Spleen (tissue), 13 donors: ENCODE measurements at places on chromosomes 3 and 15.

DNA sequence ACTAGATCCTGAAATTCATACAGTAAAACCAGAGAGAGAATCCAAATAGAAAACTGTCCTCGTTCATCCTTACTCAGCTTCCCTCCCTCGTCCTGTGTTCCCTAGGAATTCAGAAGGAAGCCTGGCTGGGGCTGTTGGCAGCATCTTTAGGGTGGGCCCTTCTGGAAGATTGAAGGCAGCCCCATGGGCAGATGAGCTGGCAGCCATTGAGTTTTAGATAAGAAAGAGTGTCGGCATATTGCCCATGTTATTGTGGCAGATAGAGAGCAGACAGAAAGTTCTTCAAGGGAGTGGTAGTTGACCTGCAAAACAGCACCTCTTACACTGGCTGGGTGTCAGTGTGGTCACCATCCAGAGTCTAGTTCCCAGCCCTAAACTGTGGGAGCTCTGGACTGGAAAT lies 23.5 kb downstream of the TMOD2 start:
- DNase-seq: no peak

DNA sequence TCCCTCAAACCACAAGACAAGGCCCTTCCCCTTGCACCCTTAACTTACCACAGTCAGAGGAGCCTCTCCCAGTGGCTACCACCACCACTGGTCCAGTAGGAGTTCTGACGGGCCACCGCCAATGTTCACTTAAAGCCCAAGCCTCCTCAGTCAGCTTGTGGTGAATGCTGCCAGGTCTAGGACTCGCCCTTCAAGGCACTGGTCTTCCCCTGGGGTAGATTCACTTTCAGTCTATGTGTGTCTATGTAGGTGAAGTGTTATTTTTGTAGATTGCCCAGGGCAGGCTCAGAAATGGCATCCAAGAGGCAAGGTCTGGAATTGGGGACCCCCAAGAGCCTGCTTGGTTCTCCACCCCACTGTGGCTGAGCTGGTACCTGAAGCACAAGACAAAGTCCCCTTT lies 15.4 kb upstream of the CASR start:
- no peak for DNase-seq

- peak; percentile 69 for DNase-seq
Measured at GRCh38 chr3:51937611-51938450, 3.9 kb downstream of the RRP9 start.

GRCh38 chr3:150410311-150411105 lies 2.4 kb downstream of the TSC22D2 start:
- DNase-seq: peak; percentile 91

DNA sequence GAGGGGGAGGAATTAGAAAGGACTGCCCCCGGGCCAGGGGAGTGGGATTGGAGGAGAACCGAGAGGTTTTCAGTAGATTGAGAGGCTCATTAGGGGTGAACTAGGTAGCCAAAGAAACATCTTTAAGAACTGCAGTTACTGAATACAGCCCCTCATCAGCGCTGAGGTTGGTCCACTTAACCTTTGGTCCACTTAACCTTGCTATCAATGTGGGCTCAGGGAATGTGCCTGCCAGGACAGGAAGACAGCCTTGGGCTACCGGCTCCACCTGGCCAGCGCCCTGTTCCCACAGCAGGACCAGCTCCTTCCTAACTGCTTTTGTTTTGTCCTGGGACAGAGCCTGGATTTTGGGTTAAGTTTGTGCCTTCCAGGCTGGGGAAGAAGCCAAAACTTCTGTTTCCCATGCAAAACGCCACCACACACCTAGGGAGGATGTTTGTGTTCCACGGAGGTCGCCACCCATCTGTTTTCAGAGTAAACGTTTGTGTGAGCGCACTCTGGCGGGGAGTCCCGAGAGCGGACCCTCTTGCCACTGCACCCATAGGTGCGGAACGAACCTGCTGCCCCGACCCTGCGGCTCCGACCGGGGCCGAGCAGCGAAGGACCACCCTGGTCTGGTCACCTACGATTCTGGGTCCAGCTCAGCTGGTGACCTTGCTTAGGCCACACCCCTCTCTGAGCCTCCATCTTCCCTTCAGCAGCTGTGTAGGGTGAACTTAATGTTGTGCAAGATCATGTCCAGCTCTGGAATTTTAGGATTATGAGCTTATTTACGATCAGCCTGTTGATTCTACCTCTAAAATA lies 107.4 kb downstream of the VGLL4 start:
- no peak for DNase-seq

DNA sequence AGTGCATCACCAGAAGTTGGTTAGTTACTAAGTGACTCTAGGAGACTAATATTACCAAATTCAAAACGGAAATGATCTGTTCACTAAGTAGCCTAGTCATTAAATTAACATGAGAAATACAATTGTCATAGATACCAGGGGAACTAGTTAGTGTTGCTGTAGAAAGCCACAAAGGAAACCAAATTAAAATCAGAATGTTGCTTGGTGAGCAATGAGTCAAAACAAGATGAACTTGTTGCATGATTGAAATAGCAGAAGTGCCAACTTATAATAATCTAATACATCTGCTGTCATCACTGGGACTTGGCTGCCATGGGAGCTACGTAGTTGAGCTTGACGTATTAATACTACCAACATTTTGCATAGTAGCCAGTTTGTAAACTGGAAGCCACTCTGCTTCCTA lies 458.1 kb downstream of the DIPK2A start:
- DNase-seq: no peak

- no peak for DNase-seq
Measured at GRCh38 chr3:143067201-143067600, 52.4 kb upstream of the CHST2 start.
